ENCODE measurements at places on chromosomes 12 and 14.
A peak's percentile ranks its signal among the peaks of the same experiment; 100 is the strongest.

- no peak for DNase-seq
Measured at GRCh38 chr12:114347861-114348260, 58.1 kb downstream of the TBX5 start.

GRCh38 chr12:34401659-34402227 lies 379.4 kb downstream of the ALG10 start:
- no peak for DNase-seq

GRCh38 chr12:108634341-108634751 lies 652 bp upstream of the SELPLG start:
- peak; percentile 96 for DNase-seq

GRCh38 chr14:100618763-100619320 lies 31.6 kb upstream of the BEGAIN start:
- peak; percentile 22 for DNase-seq

GRCh38 chr12:28844718-28845117 lies 304.4 kb upstream of the FAR2 start:
- no peak for DNase-seq

GRCh38 chr14:105534586-105534985 lies 8.2 kb downstream of the TMEM121 start:
- no peak for DNase-seq

GRCh38 chr12:121990692-121991603 lies 30.7 kb upstream of the BCL7A start:
- no peak for DNase-seq

GRCh38 chr12:124464062-124464461 lies 103.3 kb downstream of the NCOR2 start:
- DNase-seq = peak; percentile 21

- no peak for DNase-seq
Measured at GRCh38 chr14:26265170-26265685, 332.6 kb downstream of the NOVA1 start.

GRCh38 chr14:42921901-42922300 lies 1315.2 kb downstream of the LRFN5 start:
- DNase-seq = no peak

DNA sequence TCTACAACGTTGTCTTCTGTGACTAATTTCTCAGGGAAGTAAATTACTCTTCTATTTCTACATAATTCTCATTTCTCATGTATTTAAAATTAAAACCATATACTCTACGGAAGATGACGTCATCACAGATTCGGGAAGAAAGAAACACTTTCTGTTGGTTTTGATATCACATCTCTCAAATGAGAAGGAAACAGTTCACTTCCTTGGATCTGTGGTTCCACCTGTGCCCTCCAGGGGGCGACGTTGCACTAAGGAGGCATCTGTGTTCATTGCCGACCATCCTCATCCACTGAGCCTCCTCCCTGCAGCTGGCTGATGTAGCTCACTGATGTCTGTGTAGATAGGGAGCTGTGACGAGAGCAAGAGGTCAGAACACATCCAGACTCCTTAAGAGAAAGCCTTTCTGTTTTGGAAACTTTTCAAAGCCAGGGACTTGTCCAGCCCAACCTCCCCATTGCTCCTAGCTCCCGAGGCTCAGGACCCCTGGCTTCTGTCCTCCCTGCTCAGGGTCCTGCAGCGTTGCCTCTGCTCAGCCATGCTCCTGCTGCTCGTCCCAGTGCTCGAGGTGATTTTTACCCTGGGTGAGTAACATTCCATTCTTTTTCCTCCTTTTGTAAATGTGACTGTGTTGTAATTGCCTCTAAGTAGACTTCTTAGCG lies 172.7 kb upstream of the OR4E1 start:
- peak; percentile 66 for DNase-seq

DNA sequence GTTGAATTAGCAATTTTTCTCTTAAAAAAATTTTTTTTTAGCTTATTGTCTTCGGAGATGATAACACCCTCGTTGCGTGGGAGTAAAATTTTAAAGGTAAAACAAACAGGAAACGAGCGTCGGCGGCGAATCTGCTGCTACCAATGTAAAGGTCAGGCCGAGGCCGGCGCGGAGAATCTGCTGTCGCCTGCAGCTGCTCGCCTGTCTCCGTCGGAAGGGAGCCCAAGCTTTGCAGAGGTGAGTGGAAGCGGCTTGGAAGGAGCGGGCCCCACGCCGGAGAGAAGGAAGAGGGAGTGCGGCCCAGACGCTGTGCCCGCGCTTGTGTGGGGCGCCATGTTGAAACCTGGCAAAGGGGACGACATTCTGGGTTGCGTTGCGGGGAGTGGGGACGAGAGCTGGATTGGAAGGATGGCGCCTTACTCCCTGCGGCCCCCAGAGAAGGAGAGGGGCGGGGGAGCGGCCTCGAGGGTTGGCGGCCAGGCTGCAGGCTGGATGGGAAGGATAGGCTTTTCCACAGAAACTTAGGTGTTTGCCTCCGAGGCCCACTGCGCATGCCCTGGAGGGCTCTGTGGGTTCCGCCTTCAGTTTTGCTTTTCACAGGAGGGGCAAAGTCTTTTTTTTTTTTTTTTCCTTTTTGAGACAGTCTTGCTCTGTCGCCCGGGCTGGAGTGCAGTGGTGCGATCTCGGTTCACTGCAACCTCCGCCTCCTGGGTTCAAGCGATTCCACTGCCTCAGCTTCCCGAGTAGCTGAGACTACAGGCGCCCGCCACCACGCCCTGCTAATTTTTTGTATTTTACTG lies at the start of gene SNRNP35:
Gene SNRNP35 (plus strand): TSS at position 160 of the 800 bp plus-strand sequence. CDS start 7,402 bp downstream, outside the sequence.
- DNase-seq = peak; percentile 92

DNA sequence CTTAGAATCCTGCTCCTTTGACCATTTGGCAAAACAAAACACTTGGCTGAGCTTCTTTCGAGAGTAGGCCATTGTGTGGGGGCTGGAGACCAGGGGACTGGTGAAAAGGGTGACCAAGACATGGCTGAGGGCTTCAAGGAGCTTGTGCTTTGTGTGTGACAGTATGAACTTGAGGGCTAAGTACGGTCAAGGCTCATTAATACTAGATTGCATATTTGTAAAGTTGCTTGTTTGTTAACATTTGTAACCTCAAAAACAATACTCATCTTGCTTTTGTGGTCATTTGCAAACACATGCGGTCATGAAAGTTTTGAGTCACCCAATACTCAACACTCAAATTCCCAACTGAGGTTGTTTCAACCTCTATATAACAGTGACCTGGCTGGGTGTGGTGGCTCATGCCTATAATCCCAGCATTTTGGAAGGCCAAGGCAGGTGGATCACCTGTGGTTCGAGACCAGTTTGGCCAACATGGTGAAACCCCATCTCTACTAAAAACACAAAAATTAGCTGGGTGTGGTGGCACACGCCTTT lies 42.5 kb downstream of the ZFYVE26 start:
- DNase-seq = no peak

- DNase-seq = no peak
Measured at GRCh38 chr12:5568325-5568981, 136.5 kb downstream of the NTF3 start.

GRCh38 chr12:14619741-14620501 lies 52.2 kb upstream of the PLBD1 start:
- no peak for DNase-seq

DNA sequence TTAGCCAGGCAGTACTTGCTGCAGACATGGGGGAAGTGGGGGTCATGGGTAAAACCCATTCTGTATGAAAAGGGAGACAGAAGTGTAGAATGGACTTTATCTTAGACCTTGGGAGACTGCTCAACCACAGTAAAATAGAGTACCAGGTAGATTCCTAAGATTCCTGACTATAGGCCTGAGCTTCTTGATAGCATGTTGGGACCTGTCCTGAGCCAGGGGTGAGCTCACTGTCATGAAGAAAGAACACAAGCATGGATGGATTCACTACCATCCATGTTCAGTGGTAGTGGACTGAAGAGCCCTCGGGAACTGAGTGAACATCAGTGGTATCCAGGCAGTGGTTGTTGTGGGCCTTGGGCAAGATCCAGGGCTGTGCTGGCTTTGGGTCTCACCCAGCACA lies 1003.8 kb downstream of the TMTC2 start:
- no peak for DNase-seq

DNA sequence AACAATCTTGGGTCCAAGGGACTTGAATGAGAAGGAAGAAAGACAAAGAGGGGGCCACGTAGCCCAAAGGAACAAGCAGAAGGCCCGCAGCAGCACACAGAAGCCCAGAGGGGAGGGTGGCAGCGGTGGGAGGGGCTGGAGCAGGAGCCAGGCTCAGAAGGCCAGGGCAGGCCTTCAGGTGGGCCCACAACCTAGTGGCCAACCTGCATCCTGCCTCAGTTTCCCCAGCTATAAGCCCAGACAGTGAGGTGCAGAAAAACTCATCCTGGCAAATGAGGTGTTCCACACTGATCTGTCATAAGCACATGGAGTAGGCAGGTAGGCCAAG lies 34.1 kb downstream of the LTBP2 start:
- DNase-seq = no peak

- no peak for DNase-seq
Measured at GRCh38 chr12:115697340-115697739, 580.2 kb downstream of the MED13L start.

- no peak for DNase-seq
Measured at GRCh38 chr14:52080808-52081755, 12.2 kb upstream of the NID2 start.

- no peak for DNase-seq
Measured at GRCh38 chr12:64072916-64073575, 149.1 kb downstream of the KICS2 start.

DNA sequence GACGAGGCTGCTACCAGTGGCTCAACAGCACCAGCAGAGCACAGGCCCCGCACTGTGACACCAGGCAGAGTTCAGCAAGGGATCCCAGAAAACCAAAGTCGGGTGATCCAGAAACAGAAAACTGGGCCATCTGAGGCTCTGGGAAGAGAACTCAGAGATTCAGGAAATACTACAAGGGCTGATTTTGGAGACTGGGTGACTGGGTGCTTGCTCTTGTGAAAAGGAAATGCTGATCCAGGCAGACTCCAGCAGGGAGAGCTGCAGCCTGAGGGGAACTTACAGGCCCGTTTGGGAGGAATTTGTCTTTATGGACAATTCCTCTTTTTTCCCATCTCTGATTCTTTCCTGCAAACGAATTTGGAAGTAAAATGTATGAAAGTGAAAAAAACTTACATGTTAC lies 28.2 kb downstream of the FOXN3 start:
- no peak for DNase-seq

- DNase-seq = no peak
Measured at GRCh38 chr12:48279601-48280000, 71.1 kb downstream of the ZNF641 start.

GRCh38 chr12:115700896-115701465 lies 576.5 kb downstream of the MED13L start:
- DNase-seq = no peak

DNA sequence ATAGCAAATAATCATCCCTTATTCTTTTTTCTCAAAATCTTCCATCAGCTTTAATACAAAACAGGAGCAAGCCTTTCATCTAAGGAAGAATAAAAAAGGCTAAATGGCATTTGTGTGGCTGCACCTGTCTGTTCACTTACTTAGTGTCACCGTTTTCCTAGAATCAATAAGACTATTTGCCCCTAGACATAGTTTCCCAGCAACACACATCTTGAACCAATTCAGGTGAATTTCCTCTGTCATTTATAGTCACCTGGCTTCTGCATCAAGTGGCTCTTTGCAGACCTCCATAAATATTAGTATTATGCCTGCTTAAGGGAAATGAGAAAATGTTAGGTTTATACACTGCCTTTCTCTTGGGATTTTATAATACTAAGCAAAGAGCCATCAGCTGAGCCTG lies 17.4 kb upstream of the GCH1 start:
- no peak for DNase-seq

GRCh38 chr12:27604431-27604830 lies 80.4 kb downstream of the PPFIBP1 start:
- DNase-seq = no peak

DNA sequence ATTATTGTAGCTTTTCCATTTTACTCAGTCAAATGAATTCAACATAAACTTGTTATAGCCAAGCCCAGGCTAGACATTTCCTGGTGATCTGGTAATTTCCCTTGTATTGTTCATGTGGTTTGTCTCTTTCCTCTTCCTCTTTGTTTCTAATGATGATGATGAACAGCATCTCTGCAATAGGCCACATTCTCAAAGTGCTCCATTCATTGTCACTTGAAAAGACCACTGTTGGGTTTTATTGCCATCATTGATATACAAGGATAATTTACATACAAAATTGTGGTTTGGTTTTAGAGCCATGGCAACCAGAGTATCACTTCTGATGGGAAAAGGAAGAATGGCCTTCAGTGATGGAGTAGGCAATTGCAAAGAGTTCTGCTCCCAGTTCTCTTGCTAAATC lies 379.3 kb downstream of the RGS6 start:
- DNase-seq = no peak

Measured in hematopoietic multipotent progenitor cell treated with erythropoietin and hydrocortisone succinate and interleukin-3 and kit ligand, for 6 days (in vitro differentiated cells).